Activated naive CD4-positive, alpha-beta T cell treated with Interleukin-2 at 50 U/mL for 16 hours (primary cell): ENCODE measurements at places on chromosomes 12 and 14.

DNA sequence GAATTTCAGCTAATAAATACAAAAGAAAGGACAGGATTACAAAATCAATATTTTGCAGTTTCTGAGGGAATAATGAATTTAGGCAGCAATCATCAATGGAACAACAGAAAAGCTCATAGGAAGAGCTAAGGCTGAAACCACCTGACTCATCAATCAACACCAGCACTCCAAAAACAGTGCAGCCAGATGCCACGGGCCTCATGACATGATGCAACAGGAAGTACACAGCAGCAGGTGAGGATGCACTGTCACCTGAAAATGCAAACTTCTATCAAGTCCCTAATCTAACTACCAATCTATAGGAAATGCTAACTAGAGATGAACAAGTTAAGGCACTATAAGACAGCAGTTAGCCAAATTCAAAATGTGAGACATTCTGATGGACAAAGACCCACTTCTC, 21.7 kb downstream of the GNS start:
- DNase-seq, result peak; percentile 43

DNA sequence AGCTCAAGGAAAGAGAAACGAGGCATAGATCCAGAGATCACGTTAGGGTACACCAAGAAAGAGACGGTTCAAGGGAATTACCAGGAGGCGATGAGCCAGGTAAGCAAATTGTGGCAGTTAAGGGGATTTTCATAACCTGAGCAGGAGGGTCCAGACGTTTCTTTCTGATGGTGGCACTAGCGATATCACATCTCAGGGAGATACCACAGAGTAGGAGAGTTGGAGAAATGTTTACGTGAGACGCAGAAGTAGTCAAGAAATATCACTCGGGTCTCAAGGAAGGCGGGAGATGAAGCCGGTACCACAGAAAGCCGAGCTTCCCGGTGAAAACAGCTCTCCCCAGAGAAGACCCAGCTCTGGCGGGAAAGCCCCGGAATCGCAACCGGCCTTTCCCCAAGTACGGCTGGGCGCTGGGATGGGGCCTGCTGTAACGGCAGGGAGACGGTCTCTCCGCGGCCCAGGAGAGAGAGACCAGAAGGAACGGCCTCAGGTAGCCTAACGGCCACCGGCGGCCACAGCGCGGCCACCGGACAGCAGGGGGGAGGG, 485 bp downstream of the SENP1 start:
- peak; percentile 57 for DNase-seq

- DNase-seq, result no peak
Measured at GRCh38 chr12:91110311-91110924, 876 bp downstream of the LUM start.

- DNase-seq, result no peak
Measured at GRCh38 chr12:42936991-42937390, 347.4 kb upstream of the PRICKLE1 start.

DNA sequence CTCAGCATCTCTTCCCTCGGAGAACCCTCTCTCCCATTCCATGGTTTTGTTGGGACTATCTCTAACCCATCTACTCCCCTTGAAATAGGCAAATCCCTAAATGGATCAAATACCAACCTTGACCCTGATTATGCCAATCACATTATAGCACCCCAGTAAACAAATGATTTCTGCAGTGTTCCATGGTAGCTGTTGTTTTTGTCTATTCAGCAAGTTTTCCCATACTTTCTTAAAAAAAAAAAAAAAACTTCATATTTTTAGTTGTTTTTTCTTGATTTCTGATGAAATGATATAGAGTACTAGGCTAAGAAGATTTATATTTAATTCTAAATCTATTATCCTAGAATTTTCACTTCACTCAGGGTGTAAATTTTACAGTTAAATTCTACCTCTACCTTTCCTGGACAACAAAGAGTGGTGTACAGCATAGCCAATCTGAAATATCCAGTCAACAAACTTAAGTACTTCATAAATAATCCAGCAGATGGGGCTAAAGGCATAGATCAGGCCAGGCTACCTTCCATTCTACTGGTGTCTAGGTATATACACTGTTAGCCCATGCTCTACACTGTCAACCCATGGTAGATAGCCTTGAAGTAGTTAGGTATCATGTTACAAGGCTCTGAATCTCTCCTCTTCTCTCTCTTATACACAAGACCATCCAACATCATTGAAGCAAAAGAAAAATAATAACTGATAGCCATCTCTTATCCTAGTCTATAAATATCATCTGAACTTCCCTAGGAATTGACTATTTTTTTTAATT, 82.2 kb downstream of the PLEKHG7 start:
- peak; percentile 3 for DNase-seq

DNA sequence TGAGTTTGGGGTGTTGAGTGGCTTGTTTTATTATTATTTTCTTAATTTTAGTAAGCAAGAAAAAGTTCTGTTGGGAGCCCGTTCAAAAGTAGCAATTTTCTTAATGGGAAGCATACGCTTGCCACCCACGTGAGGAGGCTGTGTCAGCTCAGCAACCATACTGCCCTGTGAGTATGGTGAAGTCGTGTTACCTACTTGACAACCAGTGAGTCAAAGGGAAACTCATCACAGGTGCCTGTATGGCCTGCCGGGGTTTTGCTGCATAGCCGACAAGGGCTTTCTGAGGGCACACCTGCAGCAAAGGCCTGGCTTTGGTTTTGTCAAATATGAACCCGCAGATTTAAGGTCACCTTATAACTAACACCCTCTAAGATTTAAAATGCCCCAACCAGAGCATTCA, 31.1 kb downstream of the PITPNM2 start:
- DNase-seq, result peak; percentile 20

- DNase-seq, result no peak
Measured at GRCh38 chr12:24223926-24224325, 274.5 kb upstream of the SOX5 start.

GRCh38 chr14:80047761-80048160, 163.5 kb downstream of the DIO2 start:
- no peak for DNase-seq

DNA sequence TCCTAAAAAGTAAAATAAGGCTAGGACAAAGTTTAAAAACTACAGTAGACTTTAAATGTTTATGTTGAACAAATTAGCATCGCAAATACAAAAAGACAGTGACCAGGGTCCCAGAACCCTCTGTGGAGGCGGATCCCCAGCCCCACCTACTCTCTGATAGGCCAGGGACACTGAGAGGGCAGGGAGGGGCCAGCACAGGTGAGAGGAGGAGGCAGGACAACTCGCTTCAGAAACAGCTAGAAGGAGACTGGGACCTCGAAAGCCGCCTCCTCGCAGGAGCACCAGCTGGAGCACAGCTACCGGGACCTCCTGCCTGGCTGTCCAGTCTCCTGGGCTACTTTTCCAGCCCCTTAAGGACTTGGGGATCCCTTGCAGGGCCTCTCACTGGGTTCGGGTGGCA, 992 bp downstream of the DNAH10 start:
- no peak for DNase-seq

GRCh38 chr12:94190623-94191022, 42.2 kb downstream of the PLXNC1 start:
- no peak for DNase-seq

GRCh38 chr14:103518422-103519042, 4.1 kb downstream of the CKB start:
- DNase-seq, result peak; percentile 62

- peak; percentile 2 for DNase-seq
Measured at GRCh38 chr12:62191491-62192179, 68.6 kb upstream of the USP15 start.

- no peak for DNase-seq
Measured at GRCh38 chr14:89420502-89420901, 3.5 kb upstream of the FOXN3 start.

DNA sequence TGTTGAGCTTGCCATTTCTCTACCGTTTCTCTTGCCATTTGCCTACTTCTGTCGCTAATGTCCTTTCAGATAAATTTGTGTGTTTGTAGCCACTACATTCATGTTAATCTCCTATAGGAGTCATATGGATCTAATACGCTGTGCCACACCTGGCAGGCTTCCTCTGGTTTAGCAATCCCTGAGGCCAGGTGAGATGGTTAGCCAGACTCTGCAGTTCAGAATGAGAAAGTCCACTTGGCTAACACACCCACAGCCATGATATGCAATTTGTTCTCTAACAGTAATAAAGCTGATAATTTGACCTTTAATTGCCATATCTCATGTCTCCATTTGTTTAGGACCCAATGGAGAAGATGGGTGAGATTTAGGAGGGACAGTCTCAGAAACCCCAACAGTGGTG, 1261.6 kb upstream of the TMEM132C start:
- DNase-seq, result no peak

DNA sequence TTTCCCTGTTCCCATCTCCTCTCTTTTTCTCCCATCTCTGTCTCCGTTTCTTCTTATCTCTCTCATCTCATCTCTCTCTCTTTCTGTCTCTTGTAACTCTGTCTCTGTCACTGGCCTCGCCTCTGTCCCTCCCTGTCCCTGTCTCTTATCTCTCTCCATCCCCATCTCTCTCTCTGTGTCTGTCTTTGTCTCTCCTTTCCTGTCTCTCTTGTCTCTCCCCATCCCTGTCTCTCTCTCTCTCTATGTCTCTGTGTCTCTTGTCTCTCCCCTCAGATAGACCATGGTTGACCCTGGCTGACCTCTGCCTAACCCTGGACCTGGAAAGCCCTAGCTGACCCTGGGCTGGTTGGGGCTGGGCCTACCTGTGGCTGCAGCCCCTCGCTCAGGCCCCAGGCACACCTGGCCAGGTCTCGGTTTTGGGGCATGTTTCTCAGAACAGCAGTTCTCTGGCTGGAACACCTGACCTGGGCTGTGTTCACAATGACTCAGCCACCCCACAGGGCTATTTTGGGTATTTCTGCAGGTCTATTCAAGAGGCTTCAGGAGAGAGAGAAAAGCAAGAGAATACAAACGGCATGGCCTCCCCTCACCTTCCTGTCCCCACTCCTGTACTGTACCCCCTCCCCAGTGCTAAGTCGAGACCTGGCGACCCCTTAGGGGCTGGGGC, 174.4 kb downstream of the TMEM121 start:
- no peak for DNase-seq

DNA sequence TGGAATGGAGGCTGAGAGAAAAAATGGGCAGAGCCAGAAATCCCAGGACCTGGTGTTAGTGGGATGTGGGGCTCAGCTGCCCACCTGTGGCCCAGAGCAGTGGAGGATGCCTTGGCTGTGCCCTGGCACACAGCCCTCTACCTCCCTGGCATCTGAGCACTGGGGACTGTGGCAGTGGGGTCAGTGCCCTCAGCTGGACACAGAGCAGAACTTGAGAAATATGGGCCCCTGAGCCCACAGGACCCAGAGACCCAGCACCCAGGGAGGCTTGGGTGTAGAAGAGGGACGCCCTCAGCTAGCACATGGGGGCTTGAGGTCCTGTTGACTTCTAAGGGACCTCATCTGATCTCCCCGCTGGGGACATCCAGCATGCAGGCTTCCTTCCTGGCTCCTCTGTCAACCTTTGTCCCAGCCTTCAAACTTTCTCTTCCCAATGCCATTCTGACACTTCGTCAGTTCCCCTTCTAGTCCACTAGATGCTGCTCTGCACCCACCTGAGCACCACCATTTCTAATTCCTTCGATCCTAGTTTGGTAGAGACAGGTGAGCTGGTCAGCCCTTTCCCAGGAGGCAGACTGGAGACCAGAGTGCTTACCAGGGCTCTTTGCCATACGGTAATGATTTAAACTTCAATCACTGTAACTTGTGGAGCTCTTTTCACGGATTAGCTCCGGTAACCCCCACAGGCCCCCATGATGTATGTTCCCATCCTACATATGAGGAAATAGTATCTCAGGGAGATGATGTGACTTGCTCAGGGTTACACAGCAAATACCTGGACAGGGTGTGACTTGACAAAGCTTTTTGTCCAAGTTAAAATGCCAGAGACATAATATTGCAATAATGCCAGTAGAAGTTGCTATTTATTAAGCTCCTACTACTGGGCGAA, 143.7 kb downstream of the ASCL4 start:
- DNase-seq, result no peak

- no peak for DNase-seq
Measured at GRCh38 chr14:96830946-96831345, 33.8 kb downstream of the VRK1 start.

GRCh38 chr12:121626853-121627640, 717 bp downstream of the ORAI1 start:
- DNase-seq, result peak; percentile 90

- DNase-seq, result no peak
Measured at GRCh38 chr14:29663281-29663801, 264.3 kb downstream of the PRKD1 start.

GRCh38 chr12:58701536-58701935, 218.8 kb downstream of the LRIG3 start:
- no peak for DNase-seq

- DNase-seq, result no peak
Measured at GRCh38 chr14:103867523-103867953, 20.2 kb upstream of the PPP1R13B start.

DNA sequence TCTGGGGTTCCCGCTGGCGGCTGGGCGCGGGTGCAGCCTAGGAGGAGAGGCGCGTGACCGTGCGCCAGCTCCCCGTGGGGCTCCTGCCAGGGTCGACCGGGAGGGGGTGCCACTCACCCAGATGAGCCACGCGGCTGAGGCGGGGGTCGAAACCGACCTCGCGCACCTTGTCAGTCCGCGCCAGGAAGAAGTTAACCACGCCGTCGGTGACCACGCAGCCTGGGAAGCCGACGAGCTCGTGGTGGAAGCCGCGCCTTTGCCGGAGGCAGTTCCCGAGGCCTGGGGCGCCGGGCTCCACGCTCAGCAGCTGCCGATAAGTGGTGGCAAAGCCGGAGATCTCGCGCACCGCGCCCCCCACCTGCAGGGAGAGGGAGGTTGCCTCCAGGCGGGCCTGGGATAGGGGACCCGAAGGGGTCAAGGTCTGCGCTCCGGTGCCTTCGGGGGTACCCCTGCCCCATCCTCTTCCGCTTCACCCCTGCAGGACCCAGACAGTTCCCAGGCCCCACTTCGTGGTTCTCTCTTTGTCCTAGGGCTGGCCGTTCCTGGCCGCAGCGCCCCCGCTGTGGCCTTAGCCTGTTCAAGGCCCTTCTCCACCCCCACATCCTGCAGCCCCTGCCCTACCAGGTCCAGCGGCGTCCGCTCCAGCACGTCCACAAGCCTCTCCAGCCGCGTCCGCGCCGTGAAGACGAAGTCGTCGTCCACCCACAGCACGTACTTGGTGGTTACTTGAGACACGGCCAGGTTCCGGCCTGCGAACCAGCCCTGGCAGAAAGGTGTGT, 5.3 kb downstream of the B4GALNT1 start:
- DNase-seq, result peak; percentile 27

DNA sequence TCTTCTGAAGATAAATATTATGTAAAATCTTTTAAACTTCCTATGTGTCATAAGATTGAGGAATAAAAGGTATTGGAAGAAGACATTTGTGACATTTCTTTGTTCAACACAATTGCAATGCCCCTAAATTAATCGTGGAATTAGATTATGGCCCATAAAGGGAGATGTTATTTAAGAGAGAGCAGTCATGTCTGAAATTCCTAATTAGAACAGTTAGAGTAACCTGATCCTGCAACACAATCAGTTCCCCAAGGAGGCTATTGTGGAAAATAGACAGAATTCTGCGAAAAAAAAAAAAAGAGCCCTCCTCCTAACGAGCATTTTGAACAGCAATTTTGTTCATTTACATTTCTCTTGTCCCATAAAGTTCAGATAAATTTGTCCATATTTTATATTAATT, 339.5 kb downstream of the PAWR start:
- no peak for DNase-seq

GRCh38 chr12:24931666-24932405, 17.1 kb downstream of the BCAT1 start:
- DNase-seq, result no peak
